ENCODE measurements at places on chromosomes 11 and 22. TPM values are rescaled to one million over a fixed set of nuclear protein-coding genes. Genes with fewer than 3 reads are reported as not detected.

LMO1 gene
- 2.1 TPM for total RNA-seq

- DNase-seq: no peak
These were observed 4.7 kb upstream of the RAD9A start for GRCh38 chr11:67387069-67387468.

- DNase-seq: no peak
These were observed 83.2 kb downstream of the ST3GAL4 start for GRCh38 chr11:126438691-126439090.

DNA sequence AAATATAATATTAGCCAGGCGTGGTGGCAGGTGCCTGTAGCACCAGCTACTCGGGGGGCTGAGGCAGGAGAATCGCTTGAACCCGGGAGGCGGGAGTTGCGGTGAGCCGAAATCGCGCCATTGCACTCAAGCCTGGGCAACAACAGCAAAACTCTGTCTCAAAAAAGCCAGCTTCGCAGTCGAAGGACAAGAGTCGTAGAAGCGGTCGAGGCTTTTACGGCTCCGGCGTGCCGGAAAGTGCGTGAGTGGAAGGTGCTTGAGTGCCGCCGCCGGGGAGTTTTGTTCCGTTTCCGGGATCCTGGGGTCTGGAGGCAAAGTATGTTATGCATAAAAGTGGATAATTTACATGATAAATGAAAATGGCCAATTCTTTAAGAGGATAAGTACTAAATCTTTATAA lies 43.6 kb downstream of the SYN3 start:
- no peak for DNase-seq

P2RY2 gene
- total RNA-seq: 25.3 TPM

VSIG2 gene
- 8.7 TPM for total RNA-seq

- no peak for DNase-seq
These were observed 691.4 kb upstream of the CCDC179 start for GRCh38 chr11:23551706-23552105.

DNA sequence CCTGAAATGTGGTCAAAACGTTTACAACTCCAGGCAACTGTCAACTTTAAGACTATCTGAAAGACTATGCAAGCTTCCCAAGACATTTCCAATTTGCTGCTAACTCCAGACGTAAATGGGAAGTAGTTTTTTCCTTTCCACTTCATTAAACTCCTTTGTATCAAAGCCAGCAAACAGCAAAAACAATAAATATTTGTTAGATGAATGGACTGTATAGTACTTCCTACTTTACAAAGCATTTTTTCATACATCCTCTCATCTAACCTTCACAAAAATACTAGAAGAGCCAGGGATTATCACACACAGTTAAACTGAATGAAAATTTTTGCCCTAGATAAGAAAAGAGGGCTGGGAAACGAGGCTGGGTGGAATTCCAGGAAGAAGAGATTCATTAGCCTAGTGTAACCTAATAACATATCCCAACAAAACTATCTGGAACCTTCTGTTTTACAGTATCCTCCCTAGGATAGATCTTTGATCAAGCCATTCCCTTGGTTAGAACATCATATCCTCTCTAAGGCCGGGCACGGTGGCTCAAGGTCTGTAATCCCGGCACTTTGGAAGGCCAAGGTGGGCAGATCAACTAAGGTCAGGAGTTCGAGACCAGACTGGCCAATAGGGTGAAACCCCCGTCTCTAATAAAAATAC lies 10.4 kb downstream of the NUP98 start:
- no peak for DNase-seq

- no peak for DNase-seq
These were observed 34.4 kb upstream of the SUSD2 start for GRCh38 chr22:24146791-24147353.

DNA sequence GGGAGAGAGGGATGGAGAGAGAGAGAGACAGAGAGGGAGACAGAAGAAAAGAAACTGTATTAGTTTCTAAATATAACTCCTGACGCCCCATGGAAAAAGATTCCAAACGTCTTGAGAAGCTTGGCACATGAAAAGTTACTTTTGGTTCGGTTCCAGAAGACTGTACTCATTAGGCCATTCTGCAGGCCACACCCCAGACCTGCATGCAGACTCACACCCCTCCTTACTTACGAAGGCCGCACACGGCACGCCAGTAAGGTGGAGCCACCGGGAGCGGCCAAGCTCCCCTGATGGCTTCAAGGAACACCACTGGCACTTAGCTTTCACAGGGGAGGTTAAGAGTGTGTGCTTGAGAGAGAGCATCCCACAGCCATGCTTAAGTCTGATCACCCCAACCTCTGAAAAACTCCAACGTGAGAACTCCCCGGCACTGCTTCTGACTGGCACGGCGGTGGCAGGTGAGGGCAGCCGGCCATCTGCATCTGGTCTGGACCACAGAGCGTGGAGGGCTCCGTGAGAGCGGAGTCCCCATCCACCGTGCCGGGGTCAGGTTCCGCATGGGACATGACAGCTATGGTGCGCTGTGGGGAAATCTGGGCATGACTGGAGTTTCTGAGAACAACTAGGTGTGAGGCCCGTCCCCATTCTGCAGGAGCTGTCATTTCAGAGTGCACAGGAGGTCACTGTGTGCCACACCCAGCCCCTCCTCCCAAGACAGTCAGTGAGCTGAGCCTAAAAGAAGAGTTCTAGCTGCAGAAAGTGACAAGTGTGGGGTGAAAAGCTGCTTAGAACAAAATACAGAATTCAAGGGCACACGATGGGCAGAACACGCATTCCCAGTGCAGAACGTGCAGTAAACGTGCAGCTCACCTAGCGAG lies 62.4 kb downstream of the MYH9 start:
- no peak for DNase-seq

GRCh38 chr22:48452766-48453165 lies 1374.9 kb downstream of the BRD1 start:
- no peak for DNase-seq

DNA sequence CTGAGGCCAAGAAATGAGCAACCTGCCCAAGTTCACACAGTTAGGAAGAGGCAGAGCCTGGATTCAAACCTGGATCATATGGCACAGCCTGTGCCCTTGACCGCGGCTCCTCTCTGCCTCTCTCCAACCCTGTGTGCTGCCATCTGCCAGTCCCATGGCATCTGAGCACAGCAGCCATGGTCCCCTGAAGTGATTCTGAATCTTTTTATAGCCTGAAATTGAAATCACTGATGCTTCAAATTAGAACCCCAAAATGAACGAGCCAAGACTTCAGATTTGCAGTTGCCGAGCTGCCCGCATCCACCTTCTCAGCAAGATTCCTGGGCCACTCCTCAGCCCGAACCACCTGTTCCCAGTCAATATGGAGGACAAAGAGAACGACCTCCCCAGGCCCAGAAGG lies 252.7 kb downstream of the CTTN start:
- DNase-seq: no peak

DNA sequence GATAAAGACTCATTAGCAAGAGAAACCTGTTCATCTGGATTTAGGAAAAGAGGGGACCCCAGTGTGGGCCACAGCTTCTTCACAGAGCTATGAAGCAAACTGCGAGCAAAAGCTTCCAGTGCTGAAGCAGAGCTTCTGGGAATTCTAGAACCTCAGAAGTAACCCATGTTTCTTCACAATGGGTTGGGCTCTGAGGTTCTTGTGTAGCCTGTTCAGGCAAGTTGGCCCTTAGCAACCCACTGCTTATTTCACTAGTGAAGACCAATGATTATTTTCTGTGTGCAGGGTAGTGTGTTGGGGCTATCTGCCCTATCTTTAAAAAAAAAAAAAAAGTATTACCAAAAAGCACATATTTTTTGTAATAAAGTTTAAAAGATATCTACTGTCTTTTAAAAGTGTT lies at the start of gene ACRV1:
TSS of gene ACRV1 (minus strand) at position 101 of the 400 bp plus-strand sequence. CDS start at position 34, 67 bp downstream.
- no peak for DNase-seq

DNA sequence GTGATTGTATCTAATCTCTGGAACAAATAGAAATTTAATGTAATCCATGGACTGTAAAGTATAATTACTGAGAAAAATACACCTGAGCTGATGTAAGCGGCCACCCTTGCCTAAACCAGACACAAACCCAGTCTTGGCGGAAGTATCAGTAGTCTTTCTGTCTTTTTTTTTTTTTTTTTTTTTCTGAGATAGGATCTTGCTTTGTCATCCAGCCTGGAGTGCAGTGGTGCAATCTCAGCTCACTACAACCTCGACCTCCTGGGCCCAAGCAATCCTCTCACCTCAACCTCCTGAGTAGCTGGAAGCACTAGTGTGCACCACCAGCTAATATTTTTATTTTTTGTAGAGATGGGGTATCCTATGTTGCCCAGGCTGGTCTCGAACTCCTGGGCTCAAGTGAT lies 5.5 kb upstream of the CXCR5 start:
- no peak for DNase-seq

- no peak for DNase-seq
These were observed 9.9 kb upstream of the TALDO1 start for GRCh38 chr11:737366-737765.

GRCh38 chr22:41524809-41525449 lies 19.3 kb downstream of the POLR3H start:
- no peak for DNase-seq

NFAM1 gene
- 0.53 TPM for total RNA-seq
